ENCODE measurements at places on chromosomes 16 and 17.

DNA sequence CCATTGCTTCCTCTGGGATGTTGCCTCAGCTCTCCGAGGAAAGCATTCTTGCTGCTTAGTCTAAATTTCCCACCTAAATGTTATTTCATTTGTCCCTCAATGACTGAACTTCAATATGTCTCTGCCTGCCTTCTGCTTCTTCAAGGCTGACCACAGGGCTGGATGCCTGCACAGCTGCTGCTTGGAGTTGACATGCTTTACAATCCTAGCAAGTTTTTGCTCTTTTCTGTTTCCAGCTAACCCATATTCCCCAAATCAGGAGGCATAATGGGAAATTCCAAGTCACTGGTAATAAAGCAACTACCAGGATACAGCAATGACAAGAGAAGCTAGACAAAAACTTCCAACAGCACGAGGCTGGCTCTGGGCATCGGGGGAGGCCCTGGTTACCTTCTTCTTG lies 48.9 kb downstream of the GTF3C1 start:
- no peak for DNase-seq

DNA sequence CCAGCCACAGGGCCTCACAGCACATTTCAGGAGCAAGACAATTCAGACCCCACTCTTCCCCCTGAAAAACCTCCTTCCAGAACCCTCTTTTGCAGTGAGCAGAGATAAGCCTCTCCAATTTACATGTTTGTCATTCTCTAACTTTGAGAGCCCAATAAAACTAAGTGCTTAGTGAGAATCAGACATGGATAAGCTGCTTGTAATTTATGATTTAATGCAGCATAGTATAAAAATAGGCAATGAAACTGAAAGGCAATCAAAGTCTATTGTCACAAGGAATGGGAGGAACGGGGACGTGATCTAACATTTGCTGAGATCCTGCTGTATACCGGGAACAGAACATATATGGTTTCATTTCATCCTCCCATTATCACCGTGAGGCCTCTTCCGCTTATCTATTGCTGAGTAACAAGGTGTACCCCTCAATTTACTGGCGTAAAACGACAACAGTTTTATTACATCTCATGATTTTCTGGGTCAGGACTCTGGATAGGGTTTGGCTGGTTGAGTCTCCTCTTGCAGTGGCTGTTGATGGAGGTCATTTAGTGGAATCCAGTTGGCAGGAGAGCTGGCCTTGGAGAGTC lies 597.4 kb downstream of the MAF start:
- no peak for DNase-seq

- DNase-seq: no peak
Measured at GRCh38 chr17:61205401-61205800, 194.2 kb upstream of the TBX2 start.

DNA sequence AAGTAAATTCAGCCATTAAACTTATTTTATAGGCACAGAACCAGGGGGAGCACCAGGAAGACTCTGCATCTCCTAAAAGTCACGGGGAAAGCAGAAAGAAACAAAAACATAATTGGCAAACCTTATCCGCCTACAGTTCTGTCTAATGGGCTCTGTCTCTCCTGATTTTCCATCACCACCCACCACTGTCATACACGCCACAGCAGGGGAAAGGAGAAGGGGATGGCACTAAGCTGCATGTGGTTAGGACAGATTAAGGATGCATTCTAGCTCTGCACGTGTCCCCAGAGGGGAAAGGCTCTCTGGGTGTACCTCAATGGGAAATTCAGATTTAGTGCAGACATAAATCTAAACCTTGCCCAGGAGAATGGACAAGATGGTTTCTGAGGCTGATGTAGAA lies 359.8 kb downstream of the TMEM114 start:
- DNase-seq: no peak

- DNase-seq: no peak
Measured at GRCh38 chr17:15998031-15998562, 1.4 kb downstream of the ZSWIM7 start.

GRCh38 chr16:1706386-1707192 lies 594 bp downstream of the MAPK8IP3 start:
- no peak for DNase-seq

DNA sequence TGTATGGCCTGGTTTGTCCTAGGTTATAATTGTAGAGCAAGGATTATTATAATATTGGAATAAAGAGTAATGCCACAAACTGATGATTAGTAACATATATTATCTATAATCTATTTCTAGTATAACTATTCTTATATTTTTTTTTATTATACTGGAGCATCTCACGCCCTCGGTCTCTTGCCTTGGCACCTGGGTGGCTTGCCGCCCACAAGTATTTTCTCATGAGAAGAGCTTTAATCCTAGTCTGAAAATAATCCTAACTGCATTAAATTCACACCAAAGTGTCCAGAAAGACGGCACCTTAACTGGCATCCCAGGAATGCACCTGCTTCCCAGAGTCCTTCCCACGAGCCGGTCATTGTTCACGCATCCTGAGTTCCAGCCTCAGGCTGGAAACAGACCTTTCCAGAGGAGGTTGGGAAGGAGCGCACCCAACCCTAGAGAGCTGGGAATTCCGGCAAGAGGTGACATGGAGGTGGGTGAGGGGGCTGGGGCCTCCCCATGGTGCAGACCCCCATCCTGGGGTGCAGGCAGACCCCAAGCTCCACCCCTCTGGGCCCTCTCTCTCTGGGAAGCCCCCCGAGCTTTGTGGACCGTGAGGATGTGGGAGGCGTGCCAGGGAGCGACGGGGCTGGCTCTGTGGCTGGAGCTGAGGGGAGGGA lies 15.9 kb downstream of the CHMP1A start:
- DNase-seq: no peak

GRCh38 chr17:38428643-38429371 lies 543 bp downstream of the ARHGAP23 start:
- no peak for DNase-seq

- DNase-seq: no peak
Measured at GRCh38 chr16:81140930-81141780, 45.0 kb upstream of the GCSH start.

DNA sequence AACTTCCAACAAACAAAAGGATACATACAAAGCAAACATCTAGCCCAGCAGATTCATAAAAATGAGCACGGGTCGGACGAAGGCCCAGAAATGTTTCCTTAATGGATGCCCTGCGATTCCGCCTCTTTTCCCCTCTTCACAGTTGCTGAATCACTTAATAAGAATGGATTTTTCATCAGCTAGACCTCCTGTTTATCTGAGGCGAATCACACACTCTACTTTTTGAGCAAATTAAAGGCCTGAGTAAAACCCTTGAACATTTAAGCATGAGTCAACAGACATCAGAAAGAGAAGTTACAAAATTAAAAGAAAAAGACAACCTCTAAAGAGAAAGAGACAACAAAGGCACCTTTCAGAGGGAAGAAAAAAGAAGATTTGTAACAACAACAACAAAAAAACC lies 44.7 kb downstream of the HS3ST3A1 start:
- DNase-seq: no peak

GRCh38 chr16:71537643-71538042 lies 11.4 kb downstream of the CHST4 start:
- no peak for DNase-seq

DNA sequence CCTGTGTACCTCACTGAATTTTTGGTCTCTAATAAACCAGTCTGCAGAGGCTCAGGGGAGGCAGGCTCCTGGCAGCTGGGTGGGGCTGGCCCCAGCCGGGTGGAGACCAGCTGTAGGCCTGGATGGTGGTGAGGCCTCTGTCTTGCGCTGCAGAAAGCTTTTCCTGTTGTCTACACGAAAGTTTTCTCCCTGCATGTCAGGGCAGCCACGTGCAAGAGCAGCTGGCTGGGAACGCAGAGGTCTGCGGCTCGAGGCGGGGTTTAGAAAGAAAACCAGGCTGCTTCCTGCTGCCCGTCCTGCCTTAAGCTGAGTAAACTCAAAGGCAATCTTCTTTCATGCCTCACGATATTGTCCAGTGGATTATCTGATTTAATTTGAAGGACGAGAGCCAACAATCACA lies 2.4 kb downstream of the SERPINF1 start:
- peak; percentile 14 for DNase-seq

- DNase-seq: no peak
Measured at GRCh38 chr16:88516601-88517061, 53.6 kb upstream of the ZC3H18 start.

- no peak for DNase-seq
Measured at GRCh38 chr16:57240851-57241250, 4.2 kb upstream of the ARL2BP start.

- DNase-seq: no peak
Measured at GRCh38 chr17:19386051-19386929, 700 bp downstream of the MFAP4 start.

DNA sequence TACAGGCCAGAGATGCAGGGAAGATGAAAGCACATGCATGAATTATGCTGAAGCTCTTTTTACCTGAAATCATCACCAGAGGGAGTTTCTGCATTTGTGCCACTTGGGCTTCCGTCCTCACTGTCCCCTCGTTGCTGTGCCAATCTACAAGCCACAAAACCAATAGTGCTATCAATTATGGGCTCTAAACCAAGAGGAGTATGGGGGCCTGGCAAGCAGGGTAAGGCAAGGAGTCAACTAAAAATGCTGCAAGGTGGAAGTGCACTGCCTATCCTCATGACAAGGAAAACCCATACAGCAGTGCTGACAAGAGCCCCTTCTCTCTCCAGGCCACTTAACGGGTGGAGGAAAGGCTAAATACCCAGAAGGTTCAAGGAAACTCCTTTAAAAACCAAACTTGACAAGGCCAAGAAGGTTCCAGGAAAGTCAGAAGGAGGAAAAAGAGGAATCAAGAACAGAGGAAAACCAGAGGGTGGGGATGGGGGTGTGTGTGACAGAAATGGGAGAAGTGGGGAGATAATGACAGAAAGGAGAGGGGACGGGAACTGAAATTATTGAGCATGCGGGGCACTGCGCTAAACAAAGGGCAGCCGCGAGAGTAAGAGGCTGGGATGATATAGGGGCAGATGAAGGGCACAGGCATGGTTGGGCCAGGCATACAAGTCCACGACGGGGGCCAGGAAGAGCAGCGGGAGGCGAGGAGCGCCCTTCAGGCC lies 674 bp downstream of the C17orf75 start:
- DNase-seq: no peak

DNA sequence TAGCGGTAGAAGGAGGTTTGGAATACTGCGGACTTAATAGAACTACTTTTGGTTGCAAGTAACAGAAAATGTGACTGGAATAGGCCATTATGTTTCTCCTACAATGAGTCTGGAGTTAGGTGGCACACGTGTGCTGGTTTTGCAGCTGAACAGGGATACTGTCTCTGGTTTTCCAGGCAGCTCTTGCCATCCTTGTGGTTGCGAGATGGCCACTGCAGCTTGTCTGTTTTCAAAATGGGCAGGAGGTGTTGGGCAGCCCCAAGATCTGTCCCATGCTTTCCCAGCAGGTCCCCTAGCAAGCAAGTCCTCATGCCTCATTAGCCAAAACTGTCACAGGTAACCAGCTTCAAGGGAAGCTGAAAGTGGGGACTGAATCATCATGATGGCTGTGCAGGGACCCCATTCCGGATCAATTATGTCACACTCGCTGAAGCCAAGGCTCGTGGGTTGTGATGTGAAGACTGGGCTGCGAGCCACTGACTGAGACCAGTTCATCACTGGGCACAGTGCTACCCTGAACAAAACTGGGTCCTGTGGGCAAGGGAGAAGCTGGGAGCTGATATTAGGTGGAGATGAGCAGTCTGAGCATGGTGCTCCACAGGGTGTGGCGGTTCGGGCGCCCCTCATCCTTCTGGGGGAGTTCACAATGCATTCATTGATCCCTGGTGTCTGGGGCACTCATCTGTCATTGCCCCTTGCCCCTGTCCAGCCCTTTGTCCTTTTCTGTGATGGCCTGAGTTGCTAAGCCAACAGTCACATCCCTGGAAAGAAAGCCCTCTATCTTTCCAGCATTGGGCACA lies 82.1 kb downstream of the KSR1 start:
- no peak for DNase-seq

DNA sequence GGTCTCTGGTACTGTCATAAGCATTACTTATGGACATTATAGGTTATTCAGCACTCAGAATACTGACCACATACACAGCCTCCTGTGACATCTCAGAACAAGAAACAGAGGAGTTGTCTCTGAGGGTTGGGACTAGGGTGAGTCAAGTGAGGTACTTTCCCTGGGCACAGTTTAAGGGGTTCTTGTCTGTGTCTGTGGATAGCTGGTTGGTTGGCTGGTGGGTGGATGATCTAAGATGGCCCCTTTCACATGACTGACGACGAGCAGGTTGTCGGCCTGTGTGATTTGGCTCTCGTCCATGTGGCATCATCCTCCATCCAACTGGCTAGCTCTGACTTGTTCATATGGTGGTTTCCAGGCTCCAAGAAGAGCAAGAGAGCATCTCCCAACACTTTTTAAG lies 163.9 kb downstream of the PRKCB start:
- DNase-seq: no peak

- no peak for DNase-seq
Measured at GRCh38 chr17:18225642-18226283, 328 bp downstream of the LLGL1 start.

- no peak for DNase-seq
Measured at GRCh38 chr16:61296814-61297213, 739.4 kb downstream of the CDH8 start.

GRCh38 chr17:55706808-55707773 lies 15.6 kb downstream of the TMEM100 start:
- DNase-seq: no peak

DNA sequence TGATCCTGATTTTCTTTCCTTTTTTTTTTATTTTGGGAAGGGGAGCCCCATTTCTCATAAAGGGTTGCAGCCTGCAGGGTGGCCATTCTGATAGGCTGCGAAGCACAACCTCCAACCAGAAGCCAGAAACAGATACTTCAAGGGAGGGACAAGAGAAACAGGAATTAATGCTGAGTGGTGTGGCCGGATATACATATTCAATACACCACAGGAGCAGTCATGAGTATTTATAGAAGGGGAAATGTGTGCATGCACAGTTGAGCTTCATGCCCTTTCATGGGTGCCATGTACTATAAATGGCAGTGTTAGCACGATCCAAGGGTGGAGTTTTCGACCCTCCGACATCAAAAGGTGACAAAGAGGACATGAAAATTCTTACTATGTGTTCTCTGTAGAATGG lies 320.8 kb downstream of the CBLN1 start:
- no peak for DNase-seq

DNA sequence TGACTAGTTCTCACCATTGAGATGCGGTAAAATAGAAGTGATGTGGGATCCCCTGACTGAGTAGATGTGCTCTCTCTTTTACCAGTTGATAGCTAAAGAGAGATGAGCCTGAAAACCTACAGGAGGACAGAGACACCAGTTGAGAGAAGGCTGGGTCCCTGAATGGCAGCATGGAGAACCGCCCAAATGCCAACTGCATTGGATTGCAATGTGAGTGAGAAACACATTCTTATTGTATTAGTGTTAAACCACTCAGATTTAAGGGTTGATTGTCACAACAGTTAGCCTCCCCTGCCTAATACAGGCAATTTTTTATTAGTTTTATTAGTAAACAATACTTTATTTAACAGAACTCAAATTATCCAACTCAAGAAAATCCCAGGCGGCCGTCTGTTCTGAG lies 61.2 kb downstream of the SPACA3 start:
- DNase-seq: no peak

All from stimulated activated CD8-positive, alpha-beta memory T cell treated with anti-CD3 and anti-CD28 coated beads, Interleukin-2, amount 100 ng/mL, for 1 hour (primary cell).